HCEC 1CT (cell line): ENCODE measurements at places on chromosomes 6 and 20.
A peak's percentile ranks its signal among the peaks of the same experiment; 100 is the strongest.

DNA sequence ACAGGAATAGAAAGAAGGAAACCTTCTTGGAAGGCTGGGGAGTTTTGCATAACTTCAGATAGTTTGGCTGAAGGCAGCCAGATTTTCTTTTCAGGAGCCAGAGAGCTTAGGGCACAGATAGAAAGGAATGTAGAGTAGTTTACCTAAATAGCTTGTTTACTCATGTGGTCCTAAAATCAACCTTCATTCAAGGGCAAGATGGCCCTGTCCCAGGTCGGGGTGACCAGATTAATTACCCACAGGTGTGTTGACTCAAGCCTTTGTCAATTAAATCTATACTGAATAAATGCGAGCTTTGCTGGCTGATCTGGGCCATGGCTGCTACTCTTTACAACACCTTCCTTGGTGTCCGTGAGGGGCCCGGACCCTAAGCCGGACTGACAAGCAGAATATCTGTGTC is 792.0 kb upstream of the MAN1A1 start:
- DNase-seq: no peak

GRCh38 chr20:40449974-40450616 is 238.9 kb downstream of the MAFB start:
- no peak for DNase-seq

- DNase-seq: no peak
Observed at GRCh38 chr6:62942000-62942399, 269.3 kb upstream of the FKBP1C start.

- DNase-seq: peak; percentile 73
Observed at GRCh38 chr6:37168811-37169495, 999 bp upstream of the PIM1 start.

DNA sequence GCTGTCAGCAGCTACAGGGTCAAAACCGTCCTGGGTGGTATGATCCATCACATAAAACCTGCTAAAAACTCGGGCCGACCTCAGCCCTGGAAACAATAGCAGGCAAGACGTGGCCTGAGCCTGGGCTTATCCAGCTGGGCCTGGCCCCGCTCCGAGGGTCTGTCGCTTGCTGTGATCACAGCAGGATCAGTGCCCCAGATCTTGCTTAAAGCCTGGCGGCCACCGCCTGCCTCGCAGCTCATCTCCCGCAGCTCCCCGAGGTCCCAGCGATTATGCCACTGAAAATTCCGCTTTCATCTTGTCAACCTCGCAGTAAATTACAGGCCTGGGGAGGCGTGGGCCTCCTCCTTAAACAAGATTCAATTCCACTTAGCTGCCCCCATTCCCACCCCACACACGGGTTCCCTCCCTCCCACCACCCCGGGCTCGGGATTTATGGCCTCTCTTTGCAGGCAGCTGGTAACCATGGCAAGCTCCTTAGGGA is 40.1 kb downstream of the CDH22 start:
- no peak for DNase-seq

DNA sequence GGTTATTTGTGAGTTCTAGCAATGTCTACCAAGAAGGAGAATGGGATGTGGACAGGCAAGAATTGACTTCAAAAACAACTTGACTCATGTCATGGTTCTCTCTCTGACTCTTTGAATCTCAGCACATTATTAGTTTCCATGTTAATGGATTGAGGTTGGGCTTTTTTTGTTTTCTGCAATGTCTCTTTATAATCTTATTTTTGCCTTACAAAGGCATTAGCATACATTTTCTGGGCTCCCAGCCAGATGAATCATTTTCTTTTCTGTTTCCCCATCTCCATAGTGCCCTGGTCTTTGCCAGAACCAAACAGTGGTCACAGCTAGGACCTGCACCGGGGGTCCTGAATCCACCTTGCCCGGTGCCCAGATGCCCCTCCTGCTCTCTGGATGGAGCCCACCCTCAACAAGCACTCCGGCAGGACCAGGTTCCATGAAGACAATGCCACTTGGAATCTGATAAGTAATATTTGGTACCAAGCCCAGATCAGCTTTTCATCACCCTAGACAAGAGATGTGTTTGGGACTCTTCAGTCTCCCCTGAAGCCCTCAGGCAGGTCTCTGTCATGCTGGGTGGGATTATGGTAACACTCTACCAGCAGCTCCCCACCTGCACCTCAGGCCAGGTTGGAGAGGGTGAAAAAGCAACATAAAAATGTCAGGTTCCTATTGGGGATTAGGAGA is 266.7 kb upstream of the SULF2 start:
- DNase-seq: no peak

GRCh38 chr6:14640631-14641030 is 523.1 kb downstream of the CD83 start:
- DNase-seq: no peak

DNA sequence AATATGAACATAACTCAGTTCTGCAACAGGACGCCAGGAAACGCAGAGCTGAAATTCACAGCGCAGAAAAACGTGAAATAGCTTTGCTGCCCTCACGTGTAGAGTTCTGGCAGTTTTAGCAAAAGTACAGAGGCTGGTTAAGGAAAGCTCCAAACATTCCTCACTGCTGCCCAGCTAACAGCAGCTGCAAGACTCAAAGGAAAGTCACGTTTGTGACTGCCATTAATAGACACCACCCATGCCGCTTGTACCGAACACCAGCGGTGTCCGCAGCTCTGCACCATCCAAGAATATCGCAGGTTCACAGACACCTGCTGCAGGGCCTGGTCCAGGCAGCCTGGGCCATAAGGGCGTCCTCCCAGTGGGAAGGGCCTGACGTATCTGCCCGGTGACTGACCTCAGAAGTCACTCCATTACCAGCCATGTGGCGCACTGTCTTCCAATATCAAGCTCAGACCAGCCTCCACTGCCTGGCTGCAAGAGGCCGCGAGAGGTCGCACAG is 61.4 kb downstream of the WDR27 start:
- DNase-seq: no peak

- DNase-seq: no peak
Observed at GRCh38 chr20:49914310-49915117, 815 bp downstream of the SPATA2 start.

DNA sequence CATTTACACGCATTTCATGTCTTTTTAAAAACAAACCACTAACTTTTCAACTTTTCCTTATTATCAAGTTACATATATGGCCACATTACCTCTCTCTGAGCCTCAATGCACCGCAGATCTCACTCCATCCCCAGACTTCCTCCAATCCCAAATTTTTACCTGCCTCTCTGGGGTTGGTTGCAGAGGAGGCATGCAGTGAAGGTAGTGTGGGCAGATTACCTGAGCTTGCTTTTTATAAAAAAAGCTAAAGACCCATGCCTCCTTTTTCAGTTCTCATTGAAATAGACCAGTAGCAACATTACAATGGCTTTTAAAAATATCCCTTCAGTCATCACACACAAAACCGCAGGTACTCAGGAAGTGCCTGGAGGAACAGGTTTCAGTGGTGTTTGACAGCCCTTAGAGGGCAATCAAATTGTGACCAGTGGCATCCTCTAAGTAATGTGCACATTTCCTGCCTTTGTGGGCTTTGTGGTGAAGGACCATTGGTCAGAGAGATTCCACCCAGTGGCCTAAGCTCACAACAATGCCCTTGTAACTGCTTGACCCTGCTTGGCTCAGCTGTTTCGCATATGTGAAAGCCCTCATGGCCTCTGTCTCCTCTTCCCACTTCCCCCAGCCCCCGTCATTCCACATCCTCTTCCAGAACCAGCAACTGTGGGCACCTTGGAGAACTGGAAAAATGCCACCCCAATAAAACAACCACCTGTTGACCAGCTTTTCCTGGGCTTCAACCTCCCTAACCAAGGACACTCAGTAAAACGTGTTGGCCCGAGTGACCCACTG is 30.2 kb upstream of the IL17A start:
- no peak for DNase-seq

DNA sequence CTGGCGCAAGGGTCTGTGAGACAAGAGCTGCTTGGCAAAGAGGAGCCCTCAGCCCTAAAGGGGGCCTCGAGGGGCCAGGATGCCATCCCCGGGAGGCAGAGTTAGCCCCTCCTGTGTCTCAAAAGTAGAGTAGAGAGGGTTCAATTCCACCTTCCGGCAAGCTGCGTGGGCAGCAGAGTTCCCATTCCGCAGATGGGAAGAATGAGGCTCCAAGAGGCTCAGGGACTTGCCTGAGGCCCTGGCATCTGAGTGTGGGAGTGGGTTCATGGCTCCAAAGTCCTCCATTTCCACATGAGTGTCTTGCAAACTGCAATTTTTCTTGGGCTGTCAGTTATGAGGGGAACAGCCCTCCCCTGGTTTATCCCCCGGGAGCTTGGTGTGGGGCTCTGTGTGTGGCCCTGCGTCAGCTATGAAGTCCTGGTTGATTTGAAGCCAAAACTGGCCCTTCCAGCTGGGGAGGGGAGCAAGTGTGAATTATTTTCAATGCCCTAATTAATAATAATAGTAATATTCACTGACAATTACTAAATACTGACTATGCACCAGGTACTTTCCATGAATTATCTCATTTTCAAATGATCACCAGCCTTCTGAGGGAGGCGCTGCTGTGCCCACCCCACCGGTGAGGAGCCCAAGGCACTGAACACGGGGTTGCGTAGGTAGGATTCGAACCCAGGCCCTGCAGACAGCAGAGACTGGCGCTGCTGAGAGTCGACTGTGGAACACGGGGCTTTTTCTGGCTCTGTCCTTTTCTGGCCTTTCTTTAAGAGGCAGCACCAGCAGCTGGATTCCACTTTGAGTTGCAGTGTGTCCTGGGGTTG is 153.0 kb upstream of the PTPN1 start:
- DNase-seq: no peak

- no peak for DNase-seq
Observed at GRCh38 chr20:10898552-10898951, 224.8 kb upstream of the JAG1 start.

GRCh38 chr20:39090906-39091305 is 128.8 kb downstream of the DHX35 start:
- DNase-seq: no peak

DNA sequence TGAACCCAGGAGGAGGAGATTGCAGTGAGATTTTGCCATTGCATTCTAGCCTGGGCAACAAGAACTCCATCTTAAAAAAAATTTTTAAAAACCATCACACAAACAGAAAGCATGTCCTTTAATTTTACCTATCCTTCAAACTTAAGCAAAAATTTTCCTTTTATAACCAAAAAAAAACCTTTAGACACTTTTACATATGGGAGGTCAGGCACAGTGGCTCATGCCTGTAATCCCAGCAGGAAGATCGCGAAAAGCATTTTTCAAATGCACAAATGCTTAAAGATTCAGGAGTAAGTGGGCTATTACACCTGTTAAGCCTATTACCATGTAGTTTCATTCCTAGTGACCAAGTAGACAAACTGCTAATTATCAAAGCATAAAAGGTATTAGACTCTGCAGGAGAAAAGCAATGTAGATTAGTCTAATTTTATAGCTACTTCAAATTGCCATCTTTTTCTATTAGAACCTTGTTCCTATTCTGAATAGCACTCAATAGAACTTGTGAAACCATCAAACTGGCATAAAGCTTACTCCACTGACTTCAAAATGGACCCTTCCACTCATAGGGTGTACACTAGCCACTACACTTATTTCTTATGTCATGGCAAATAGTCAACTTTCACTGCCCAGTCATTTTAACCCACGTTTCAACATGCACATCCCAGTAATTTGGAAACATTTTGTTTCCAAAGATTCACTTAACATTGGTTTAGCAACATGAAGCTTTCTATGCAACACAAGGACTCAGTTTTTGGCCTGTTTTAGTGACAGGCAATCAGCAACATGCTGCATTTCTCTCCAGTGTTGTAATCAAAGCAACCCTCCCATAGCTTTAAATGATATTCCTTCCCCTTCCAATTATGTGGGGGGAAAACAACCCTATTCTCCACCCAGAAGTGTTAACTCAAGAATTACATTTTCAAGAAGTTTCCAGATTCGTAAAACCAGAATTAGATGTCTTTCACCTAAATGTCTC is 4.0 kb downstream of the EEF1A1 start:
- peak; percentile 18 for DNase-seq

DNA sequence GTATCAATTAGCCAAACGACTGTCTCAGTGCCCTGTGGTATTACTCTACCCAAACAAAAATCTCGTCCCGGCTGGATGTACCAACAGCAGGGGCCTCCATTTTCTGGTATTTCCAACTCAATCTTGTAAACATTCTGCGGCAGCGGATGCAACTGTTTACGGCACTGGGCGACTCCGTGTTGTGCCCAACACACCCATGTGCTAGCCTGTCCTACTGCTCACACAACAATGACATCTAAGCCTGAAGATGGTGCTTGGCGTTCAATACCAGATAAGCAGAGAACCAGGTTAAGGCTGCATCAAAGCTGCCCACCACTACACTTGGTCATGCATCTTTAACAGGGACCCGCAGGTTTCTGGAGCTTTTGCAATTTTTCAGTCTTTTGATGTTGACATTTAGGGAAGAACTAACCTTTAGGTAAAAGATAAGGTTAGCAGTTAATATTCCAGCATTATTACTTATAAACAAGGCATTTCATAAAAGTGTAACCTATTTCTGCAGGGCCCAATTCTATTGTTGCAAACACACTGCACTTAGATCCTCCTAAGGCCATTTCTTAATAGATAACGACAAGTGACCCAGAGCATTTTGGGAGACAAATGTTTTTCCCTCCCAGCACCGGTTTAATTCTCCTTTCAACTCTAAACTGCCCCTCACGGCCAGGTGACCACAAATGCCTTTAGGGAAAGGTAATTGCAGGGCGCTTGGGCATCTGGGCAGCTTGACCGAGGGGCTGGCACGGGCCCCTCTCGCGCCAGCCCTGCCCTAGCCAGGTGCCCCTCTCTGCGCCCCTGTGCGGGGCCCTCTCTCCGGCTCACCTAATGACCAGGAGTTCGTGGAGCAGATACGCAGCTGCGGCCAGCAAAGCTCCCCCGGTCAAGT is 945 bp downstream of the FAXC start:
- no peak for DNase-seq

DNA sequence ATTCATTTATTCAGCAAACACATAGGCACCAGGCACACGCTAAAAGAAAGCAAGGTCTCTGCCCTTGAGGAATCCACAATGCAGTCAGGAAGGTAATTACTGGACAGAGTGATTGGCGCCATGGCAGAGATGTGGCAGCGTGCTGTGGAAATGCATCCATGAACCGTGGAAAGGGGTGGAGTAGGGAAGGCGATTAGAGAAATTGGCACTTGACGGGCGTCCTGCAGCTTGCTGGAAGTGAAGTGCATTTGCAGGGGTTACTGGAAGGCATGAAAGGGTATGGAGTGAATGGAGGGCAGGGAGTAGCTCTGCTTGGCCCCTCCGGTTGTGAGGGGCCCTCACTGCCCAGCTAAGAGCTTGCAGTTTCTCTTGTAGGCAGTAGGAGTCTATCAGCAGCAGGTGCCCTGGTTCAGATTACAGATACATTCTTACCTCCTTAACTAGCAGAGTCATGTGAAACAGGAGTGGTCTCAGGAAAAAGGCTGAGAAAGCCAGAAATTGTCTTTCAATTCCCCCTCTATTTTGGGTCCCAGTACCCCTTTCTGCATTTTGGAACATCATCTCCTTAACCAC is 122.5 kb upstream of the TIAM2 start:
- DNase-seq: no peak
